ENCODE measurements at places on chromosomes 6 and 20.

- DNase-seq: peak; percentile 16
These were observed 11.5 kb upstream of the IPCEF1 start for GRCh38 chr6:154367839-154368695.

DNA sequence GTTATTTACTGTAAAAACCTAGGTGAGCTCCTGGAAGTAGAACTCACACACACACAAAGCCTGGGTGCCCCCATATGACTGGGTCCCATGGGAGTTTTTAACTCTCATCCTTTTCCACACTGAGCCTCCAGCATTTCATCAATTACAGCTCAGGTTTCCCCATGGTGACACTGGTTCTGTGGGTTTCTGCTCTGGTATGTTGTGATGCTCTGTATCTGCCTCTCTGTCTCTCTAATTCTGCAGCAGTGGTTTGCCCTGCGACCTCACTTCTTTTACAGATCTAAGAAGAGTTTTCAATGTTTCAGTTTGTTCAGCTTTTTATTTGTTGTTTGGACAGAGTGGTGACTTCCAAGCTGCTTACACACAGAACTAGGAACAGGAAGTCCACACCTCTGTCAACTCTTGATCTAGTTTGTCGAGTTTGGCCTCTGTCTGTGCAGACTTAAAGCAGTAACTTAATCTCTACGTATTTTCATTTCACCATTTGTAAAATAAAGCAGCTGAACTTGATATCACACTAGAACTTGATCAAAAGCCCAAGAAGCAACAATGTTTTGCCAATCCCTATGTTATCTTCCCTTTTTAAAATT, 554.3 kb downstream of the EPHA7 start:
- DNase-seq: no peak

- DNase-seq: no peak
These were observed 78.8 kb upstream of the CD83 start for GRCh38 chr6:14038467-14039437.

- DNase-seq: peak; percentile 13
These were observed 93.2 kb downstream of the FOXO3 start for GRCh38 chr6:108653949-108654348.
